CD8-positive, alpha-beta T cell (primary cell): ENCODE measurements at places on chromosomes 11 and 22.

GRCh38 chr22:23219822-23220484 is 39.6 kb downstream of the BCR start:
- DNase-seq: peak; percentile 61

DNA sequence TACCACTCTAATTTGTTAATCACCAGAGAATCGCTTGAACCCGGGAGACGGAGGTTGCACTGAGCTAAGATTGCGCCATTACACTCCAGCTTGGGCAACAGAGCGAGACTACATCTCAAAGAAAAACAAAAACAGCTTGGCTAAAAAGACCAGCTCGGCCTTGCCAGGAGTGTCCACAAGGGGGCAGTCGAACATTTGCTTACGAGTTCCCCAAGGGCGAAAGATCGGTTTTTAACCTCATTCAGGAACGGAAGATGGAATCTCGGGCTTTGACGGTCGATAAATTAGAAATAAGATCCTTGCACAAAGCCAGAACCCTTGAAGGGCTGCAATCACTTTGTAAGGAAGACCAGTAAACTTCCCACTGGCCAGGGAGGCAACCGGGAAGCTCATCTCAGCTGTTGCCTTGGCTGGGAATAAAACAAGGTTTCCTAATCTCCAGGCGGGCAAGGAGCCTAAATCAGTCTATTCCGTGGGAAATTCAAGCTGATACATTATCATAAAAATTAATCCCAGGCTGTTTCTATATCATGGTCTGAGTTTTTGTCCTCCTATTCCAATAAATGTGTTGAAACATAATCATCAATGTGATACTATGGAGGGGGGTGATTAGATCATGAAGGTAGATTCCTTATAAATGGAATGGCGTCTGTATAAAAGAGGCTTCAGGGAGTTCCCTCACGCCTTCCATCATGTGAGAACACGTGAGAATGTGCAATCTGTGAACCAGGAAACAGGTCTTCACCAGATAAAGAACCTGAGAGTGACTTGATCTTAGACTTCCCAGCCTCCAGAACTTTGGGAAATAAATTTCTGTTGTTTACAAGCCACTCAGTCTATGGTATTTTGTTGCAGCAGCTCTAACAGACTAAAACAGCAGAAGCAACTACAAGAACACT is 14.9 kb upstream of the SLC29A2 start:
- DNase-seq: peak; percentile 81

DNA sequence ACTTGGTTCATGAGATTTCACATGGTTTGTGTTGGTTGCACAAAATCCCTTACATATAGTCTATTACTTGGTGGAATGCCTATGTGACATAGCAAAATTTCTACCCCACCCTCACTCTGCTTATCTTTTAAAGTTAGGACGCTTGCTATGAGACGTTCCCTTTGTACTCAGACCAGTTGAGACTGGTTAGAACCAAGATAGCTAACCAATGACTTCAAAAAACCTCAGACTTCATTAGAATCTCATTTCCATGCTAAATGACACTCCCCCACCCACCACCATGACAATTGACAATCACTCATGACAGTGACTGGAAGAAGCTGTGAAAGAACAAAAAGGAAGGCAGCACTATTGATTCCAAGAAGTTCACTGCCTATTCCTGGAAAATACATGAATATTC is 313.6 kb downstream of the ETS1 start:
- DNase-seq: no peak

DNA sequence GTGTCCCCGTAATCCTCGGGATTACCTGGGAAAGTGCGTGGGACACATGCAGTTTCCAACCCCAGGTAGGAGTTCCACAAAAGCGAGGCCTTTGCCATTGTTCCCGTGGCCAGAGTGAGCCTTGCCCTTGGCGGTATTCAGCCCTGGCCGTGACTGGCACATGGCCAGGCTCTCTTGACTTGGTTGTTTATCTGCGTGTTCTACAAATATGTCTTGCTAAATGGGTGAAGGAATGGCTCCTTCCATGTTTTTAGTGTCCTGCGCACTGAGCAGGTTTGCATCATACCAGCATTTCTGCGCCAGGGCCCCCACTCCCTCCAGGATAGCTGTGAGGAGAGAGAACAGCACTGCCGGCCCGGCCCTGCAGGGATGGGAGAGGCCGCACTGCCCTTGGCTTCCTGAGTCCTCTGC is 20.0 kb downstream of the POLR3H start:
- no peak for DNase-seq

- no peak for DNase-seq
Measured at GRCh38 chr11:79150966-79151365, 289.9 kb downstream of the TENM4 start.

GRCh38 chr11:44823868-44824267 is 97.1 kb downstream of the TSPAN18 start:
- DNase-seq: no peak

DNA sequence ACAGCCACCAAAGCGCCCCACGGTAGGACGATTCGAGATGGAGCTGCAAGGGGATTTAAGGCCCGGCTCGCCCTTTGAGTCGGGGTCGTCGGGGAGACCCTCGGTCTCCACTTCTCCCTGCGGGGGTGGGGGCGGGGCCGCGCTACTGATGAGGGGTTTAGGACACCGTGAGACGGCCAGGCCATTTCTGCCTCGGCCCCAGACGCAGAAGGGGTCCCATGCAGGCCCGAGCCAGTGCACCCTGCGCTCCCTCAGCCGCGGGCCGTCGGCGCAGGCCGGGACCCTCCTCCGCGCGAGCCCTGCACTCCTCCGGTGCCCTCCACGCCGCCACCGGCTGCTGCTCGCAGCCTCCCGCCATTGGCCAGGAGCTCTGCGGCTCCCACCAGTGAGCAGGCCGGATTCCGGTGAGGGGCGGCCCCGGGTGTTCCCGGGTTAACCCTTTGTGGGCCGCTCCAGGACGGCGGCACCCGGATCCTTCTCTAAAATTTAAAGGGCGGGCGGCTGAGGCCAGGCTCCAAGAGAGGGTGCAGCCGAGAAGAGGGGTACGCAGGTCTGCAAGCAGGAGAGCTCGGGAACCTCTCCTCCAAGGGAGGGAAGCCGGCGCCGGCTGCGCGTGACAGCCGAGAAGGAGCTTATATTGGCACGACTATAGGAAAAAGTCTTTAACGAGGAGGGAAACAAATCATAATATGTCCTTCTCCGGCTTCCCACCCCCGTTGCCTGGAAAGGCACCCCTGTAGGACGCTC is 18.0 kb downstream of the CREB3L1 start:
- peak; percentile 83 for DNase-seq

DNA sequence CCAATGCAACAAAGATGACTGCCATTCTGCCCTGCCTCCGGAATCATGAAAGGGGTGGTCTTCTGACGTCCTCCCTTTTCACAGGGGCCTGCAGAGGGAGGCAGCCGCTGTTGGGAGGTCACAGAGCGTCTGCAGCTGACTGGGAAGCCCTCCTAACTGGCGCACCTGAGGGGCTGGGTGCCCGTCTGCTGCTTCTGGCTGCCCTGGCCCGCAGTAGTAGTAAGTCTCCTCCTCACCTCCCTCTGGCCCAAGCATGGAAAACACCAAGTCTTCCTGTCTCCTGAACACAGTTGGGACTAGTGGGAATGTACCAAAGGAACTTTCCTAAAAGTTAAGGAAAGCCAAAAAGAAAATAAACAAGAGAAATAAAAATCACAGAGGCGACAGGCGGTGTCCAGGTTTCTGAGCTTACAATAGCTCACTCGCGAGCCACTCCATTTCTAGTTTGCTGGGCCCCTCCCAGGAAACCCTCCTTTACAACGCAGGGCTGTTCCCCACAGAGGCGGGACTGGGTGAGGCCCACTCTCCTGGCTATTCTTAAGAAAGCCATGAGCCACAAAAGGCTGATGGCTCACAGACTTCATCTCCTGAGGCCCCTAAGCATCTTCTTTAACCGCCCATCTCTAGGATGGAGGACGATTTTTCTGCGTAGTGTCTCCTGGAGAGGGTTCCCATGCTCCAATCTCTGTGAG is 37.0 kb upstream of the CECR2 start:
- DNase-seq: no peak

DNA sequence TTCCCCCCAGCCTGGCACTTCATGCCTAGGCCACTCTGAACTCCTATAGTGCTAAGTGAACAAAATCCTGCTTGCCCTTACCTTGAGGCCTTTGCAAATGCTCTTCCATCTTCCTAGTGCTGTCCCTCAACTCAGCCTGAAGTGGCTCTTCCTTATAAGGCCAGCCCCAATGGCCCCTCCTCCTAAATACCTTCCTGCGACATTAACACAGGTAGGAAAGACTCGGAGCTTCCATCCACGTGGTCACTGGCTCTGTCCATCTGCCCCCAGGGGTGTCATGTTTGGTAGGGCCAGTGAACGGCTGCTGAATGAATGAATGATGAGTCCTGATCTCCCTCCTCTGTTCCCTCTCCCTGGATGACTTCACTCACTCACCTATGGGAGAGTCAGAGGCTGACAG is 4.2 kb downstream of the PDE2A start:
- no peak for DNase-seq

DNA sequence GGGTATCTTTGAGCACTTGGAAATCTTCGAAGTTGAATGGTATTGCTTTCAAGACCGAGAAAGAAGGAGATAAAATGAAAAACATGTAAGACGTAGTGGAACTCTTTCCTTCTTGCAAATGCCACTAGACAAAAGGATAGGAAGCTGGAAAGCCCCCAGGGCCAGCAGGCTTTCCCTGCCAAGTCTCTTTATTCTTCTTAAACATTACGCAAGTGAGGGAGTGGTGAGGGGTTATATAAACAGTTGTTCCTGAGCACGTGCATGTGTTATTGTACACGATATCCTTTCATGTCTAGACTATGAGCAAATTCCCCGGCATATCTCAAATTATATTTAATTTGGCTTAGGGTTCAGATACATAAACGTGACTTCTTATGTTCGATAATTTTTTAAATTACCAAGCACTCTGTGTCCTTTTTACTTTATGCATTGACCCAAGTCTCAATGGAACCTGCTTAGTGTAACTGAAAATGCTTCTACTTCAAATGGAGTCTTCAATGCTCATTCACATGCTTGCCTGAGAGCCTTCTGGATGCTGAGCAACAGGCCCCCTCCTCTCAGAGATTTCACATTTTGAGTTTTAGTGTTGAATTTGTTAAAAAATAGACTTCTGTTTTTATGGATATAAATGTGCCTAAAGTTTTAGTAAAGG is 59.0 kb downstream of the PPP2R1B start:
- no peak for DNase-seq

DNA sequence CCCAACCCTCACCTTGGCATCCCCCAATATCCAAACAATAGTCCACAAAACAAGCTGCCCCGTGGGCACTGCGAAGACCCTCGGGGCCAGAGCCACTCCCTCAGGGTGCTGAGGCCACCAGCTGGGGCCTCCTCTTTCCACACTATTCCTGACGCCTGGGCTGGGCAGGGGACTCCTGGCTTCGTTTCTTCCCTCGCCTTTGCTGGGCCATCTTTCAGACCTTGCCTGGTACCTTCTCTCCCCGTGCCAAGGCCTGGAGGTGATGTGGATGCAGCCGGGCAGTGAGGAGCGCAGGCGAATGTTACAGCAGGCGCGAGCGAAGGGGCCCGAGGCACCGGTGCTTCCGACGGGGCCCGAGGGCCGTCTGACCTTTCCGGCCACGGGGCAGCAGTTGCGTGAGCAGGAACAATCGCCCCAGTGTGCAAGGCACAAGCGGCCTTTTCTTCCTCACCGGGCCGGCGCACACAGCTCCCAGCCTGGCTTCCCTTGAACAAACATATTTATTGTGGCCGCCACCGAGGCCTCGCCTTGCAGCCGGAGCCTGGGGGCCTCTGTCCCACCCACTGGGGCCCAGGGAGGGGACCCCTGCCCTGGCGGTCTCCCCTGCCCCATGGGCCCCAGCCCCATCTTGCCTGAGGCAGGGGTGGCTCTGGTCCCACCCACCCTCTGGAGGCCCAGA is 32.6 kb upstream of the KCNQ1OT1 start:
- no peak for DNase-seq

- no peak for DNase-seq
Measured at GRCh38 chr11:72069787-72070251, 10.5 kb downstream of the NUMA1 start.

DNA sequence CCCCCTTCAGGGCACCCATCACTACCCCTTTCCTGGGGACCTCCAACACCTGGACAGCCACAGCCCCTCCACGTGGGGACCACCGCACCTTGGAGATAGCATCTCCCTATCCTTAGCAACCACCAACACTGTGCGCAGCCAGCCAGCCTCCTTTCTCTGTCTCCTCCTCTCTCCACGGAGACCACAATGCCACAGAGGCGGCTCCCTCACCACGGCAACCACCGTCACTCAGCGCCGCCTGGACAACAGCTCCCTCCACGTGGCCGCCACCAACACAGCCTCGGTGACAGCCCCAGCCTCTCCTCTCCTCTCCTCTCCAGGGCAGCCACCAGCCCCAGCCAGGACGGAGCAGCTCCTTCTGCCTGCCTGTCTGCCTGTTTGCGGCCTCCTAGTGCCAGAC is 10.5 kb downstream of the ELFN2 start:
- DNase-seq: peak; percentile 16

DNA sequence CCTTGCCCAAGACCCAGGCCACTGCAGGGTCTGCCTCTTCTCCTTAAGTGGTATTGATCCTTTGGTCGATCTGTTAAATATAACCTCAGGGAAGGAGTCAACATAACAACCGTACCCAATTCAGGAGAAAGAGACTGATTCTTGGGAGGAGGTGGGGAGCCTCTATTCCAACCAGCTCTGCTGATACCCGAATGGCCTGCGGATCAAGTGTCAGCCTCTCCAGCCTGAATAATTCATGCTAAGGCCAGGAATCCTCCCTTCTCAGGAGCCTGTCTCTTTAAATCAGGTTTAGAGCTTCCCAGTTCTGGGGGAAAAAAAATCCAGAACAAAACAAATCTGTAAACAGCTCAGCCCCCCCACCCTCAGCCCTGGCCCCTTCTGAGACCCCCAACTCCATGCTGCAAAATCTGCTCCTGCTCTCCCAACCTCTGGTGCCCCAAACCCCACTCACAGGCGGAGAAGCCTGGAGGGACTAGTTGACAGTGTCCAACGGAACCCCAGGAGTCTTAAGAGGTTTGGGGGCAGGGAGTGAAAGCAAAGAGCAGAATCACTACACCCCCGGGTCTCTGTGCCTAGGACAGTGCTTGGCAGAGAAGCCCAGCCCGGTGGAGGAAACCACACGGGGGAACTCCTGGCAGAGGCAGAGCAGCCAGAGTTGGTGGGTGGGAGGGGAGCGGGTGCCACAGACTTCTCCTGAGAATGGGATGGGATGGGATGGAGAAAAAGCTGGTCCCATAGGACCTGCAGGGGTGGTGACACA is 863 bp upstream of the TPBGL start:
- no peak for DNase-seq

GRCh38 chr22:25777870-25778269 is 35.9 kb downstream of the MYO18B start:
- no peak for DNase-seq

DNA sequence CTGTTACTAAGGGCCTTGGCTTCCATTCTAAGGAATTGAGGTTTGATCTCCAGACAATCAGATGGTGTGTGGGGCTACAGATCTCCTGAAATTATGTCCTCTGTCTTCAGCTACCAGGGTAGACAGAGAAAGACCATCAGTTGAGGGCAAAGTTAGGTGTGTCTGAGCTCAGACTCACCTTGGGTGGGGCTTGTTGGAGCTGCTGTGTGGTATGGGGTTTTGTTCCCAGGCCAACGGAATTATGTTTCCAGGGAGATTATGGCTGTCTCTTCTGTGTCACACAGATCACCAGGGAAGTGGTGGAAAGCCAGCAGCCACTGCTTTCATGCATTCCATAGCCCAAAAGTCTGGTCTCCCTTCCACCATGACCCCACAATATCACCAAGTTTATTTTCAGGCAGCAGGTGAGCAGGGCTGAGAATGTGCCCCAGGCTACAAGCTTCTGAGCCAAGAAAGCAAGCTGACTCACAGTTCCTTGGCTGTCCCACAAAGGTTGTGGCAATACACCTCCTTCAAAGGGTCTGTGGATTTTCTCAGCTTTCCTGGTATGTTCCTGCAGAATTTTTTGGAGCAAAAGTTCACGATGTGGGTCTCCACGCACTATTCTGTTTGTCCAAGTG is 714.9 kb downstream of the LUZP2 start:
- no peak for DNase-seq
